ENCODE measurements at places on chromosomes 5 and 9.
A peak's percentile ranks its signal among the peaks of the same experiment; 100 is the strongest.

DNA sequence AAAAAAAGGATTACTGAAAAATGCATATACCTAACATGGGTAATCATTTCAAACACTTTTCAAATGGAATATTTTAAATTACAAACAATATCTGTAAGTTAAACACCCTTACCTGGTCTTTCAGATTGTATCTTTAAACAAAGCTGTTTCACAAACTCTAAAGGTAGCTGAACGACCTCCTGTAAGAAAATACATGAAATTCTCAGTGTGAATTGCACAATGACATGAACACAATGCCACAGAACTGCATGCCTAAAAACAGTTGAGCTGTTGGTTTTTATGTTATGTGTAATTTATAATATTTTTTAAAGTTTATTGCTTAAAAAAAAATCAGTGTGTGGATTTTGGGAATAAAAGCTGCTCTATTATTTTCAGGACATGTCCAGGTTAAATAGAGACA, 17.5 kb downstream of the IPPK start:
- peak; percentile 30 for DNase-seq

DNA sequence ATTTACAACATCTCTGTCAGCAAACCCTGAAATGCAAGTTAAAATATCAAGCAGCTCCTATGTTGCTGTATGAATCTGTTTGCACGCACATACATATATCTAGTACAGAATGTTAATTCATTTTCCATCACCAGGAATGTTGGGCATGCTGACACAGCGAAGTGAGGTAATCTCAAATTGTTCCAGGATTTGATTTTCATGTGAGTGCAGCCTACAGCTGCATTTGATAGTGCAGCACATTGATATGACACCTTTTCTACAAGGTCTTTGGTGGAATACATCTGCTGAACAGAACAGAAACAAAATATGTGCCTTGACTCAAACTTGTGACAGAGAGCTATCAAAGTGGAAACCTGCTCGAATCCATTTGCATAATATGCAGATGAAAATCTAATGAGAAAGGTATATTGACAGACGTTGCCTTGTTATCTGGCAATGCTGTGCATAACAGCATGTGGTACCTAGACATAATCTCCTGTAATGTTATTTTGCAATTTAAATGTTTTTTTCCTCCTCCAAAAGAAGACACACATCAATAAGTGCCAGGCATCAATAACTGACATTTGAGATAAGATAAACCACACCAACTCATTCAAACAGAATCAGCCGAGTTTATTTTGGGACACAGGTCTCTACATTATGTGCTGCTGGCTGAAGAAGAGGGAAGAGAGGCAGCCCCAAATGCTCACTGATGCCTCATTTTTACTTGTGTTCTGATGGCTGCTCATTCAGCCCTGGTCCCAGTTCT, 512.2 kb downstream of the ZNF608 start:
- no peak for DNase-seq

DNA sequence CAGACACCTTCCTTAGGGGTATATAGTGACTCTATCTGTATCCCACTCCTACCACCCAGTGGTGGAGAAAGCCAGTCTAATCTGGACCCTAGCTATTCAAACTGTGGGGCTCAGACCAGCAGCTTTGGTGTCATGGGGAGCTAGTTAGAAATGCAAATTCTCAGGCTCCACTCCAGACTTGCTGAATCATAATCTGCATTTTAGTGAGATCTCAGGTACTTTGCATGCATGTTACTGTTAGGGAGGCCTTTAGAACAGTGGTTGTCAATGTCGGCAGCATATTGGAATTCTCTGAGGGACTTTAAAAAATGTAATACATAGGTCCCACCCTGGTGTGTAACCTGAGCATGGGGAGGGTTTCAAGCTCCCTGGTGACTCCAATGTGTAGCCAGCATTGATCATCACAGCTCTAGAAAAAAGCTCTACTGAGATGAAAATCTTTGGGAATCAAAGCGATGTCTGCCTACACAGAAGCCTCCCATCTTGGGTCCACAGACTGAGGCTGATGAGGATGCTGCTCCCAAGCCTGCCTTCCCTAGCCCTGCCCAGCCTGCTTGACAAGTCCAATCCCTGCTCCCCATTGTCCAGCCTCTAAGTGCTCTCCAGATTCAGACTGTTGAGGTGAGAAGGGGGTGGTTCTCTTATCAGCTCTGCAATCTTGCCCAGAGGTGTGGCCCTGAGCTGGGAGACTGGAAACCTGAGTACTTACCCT, 11.9 kb upstream of the GM2A start:
- DNase-seq = no peak

GRCh38 chr9:94031946-94032345, 52.3 kb upstream of the PTPDC1 start:
- DNase-seq = no peak

GRCh38 chr5:4630031-4630430, 510.1 kb upstream of the ADAMTS16 start:
- DNase-seq = peak; percentile 25

DNA sequence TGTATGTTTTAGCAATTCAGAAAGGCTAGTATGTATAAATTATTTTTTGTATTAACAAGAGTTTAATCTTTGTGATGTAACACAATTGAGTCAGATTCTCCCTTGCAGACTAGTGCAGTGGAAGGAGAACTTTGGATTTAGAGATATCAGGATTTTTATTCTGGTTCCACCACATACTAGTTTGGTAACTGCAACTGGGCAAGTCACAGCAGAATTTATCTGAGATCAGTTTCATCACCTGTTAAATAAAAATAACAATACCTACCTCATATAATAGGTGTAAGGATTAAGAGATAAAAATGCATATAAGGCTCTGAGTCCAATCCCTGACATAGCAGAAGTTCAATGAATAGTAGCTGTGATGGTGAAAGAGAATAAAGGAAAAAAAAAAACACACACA, 34.0 kb upstream of the ZNF462 start:
- no peak for DNase-seq

DNA sequence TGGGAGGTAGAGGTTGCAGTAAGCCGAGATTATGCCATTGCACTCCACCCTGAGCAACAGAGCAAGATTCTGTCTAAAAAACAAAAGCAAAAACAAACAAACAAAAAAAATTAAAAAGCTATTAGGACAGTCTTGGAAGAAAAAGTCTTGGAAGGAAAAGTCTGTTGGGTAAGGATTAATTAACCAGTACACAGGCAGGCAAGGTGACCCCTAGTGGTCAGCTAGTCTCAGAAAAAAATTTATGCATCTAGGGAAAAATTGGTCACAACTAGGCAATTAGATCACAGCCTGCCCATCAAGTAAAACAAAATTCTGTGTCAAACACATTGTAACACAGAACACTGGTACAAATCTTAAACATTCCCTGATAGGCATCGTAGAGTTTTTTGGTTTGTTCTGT, 6.7 kb upstream of the ANKRD18B start:
- DNase-seq = peak; percentile 68

- no peak for DNase-seq
Observed at GRCh38 chr9:5042661-5043178, 57.6 kb downstream of the JAK2 start.

GRCh38 chr9:12785941-12786340, 11.1 kb downstream of the LURAP1L start:
- DNase-seq = no peak

DNA sequence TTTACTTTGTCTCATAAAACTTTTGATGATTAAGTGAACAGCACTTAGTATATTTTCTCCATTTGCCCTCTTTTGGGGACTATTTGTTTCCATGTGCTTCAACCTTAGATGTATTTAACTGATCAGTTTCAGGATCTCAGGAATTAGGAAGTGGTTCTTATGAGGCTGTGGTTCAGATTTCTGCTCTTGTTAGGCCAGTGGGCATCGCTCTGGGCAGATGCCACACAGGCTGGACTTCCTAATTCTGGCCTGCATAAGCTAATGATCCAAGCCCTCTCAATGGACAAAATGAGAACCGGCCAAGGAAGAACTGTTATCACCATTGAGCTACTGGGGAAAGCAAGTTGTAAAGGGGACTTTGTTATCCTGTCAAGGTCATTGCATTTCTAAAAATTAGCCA, 6.9 kb downstream of the ARHGAP26 start:
- DNase-seq = no peak

GRCh38 chr9:99744132-99744531, 77.6 kb upstream of the NR4A3 start:
- DNase-seq = no peak

- DNase-seq = no peak
Observed at GRCh38 chr9:106704056-106704615, 158.8 kb upstream of the ZNF462 start.

DNA sequence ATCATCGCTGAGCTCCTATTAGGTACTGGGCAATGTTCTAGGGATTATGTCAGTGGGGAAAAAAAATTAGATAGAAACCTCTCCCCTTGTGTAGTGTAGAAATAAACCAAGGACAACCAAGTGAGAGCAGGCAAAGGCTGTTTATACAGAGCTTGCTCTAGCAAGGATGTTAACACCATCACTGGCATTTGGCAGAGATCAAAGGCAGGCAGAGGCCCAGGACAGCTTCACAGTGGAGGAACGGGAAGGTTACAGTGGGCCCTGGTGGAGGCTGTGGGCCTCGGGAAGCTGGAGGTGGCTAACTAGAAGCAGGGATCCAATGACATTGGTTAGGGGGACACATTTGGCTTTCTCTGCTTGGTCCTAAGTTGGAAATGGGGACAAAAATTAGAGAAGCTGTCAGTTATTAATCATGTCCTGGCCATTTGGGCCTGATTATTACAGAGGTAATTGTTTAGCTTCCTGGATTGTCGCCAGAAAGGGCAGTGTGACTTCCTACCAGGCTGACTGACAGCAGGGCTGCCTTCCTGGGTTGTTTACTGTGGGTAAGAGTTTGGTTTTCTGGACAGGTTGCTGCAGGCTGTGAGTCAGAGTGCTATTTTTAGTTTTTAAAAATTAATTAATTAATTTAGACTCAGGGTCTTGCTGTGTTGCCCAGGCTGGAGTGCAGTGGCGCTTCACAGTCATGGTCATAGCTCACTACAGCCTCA, 259.3 kb downstream of the ROR2 start:
- peak; percentile 42 for DNase-seq

- DNase-seq = no peak
Observed at GRCh38 chr5:68739752-68740151, 354.1 kb upstream of the SLC30A5 start.

- no peak for DNase-seq
Observed at GRCh38 chr9:112581469-112582176, 95.0 kb downstream of the KIAA1958 start.

GRCh38 chr9:135126451-135127187, 39.2 kb downstream of the OLFM1 start:
- peak; percentile 94 for DNase-seq

GRCh38 chr5:157372472-157372822, 87.6 kb upstream of the NIPAL4 start:
- DNase-seq = no peak

GRCh38 chr5:169595172-169595820, 11.7 kb downstream of the SPDL1 start:
- DNase-seq = no peak

GRCh38 chr5:142472306-142472951, 147.6 kb upstream of the SPRY4 start:
- DNase-seq = peak; percentile 91

GRCh38 chr5:107926121-107926520, 255.4 kb upstream of the EFNA5 start:
- DNase-seq = no peak

DNA sequence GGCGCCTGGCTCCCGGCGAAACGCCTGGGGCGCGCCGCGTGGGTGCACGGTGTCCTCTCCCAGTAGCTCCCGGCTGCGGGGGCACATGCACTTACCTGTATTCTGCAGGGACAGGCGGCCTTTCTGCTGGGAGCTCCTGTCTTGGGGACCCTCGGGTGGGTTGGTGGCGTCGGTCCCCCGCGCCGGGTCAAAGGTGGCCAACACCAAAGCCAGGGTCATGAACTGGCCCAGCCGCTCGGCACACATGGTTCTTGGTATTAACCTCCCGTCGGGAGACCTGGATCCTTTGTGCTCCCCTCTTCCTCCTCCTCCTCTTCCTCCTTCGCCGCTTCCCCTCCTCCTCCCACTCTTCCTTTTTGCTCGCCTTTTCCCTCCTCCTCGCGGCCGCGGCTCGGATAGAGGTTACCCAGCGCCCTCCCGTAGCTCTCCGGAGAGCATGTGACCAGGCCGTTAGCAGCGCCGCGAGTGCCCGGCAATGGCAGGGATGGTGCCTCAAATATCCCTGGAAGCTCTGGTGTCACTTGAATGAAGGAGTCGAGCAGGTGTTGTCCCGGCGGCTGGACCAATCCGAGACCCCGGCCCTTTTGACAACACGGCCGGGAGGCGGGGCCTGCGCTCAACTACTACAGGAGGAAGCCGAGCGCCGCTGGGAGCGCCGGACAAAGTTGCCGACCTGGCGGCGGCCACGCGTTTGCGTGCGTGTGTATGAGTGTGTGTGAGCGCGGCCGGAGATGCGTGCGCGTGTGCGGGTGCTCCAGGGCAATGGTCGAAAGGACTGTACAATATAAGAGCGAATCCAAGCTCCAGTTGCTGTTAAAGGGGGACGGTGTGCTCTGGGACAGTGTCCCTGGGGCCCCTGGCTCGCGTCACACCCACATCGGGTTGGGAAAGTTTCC, at the start of gene STC2:
TSS of gene STC2 (minus strand) at position 467 of the 896 bp plus-strand sequence. CDS start at position 246, 221 bp downstream.
- DNase-seq = peak; percentile 99

GRCh38 chr9:93183663-93184431, at the start of gene WNK2:
TSS of gene WNK2 (plus strand) at chr9:93184139. CDS start at chr9:93184930, 791 bp downstream.
- no peak for DNase-seq

DNA sequence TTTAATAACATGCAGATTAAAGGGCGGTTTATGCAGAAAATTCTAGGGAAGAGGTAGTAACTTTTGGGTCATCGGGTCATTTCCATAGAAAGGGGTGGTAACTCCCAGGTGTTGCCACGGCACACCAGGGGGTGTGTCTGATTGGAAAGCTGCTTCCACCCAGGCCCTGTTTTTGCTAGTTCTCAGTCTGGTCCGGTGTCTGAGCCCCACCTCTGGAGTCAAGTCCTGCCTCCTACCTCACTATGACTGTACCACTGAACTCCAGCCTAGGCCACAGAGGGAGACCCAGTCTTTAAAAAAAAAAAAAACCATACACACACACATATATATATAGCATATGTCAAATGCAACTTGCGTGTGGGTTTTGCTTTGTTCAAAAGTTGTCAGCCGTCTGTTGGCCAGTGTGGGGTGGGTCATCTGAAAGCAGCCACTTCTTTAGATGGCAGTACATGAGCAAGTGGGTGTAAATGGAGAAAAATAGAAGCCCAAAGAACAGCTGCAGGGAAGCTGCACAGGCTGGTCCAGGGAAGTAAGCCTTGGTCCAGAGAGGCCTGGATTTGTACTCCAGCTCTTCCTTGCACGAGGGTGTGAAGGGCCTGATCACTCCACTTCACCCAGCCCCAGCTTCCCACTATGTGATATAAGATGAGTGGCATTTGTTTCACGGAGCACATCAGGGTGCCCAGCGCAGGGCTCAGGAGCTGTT, 110.7 kb upstream of the SPRY4 start:
- no peak for DNase-seq

GRCh38 chr5:8943301-8943700, 602.6 kb downstream of the SEMA5A start:
- DNase-seq = peak; percentile 7

DNA sequence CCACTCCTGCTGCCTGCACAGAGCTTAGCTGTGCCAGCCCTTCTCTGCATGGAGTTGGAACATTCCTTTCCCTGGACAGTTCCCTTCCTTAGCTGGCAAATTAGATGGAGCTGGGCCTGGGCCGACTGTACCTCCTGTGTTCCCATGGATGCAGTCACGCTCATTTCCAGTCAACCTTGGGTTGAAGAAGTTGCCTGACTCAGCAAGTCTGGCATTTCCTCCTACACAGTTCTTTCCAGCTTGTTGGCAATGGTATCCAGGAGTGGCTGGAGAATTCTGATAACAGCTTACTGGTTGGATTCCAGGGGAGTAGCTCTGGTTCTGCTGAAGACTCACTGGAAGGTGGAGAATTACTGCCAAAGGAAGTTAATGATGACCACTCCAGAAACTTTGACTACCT, 9.2 kb upstream of the TAF1L start:
- peak; percentile 98 for DNase-seq

Measured in MCF 10A (cell line).